ENCODE measurements at places on chromosomes 4 and X.

DNA sequence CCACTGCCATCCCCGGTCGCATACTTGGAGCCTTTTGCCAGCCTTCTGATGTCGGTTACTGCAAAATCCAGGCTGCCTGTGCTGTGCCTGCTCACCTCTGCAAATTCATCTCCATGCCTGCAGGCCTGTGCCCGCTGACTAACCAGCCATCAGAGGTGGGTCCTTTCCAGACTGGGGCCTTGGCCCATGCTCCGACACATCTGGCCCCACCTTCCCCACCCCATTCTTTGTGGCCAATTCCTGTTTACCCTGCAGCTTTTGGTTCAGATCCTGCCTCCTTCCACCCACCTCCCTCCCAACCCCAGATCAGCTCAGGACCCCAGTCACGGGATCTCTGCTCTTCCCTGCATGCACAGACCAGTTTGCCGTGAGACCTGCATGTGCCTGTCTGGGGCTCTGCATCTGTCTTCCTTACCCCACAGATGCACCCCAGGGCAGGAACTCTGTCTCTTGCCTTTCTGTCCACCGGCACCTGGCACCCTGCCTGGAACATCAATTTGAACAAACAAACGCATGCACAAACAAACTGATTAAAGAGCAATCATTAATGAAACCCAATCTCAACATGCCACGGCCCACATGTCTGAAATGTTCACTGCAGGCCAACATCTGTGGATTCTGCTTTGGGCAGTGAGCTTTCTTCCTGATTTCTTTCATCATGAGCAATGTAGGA is 112.8 kb upstream of the PSAPL1 start:
- no peak for DNase-seq

DNA sequence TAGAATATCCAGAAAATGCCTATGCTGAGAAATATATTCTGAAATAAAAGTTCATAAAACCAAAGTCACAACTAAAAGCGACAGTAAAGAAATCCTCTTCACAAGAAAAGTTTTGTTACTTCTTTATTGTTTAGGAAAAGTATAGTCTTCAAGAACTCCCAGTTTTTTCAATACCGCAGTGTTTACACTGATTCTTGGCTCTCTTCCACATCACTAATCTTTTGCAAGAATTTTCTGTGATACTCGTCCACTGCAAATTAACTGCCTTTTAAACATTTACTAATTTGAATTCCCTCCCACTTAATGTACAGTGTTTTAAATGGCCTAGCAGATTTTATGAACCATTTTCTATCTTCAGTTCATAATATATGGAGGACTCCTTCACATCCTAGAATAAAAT is 65.1 kb downstream of the HPGDS start:
- DNase-seq, result no peak

- no peak for DNase-seq
Measured at GRCh38 chrX:115912372-115912897, 258.1 kb upstream of the AGTR2 start.

- peak; percentile 52 for DNase-seq
Measured at GRCh38 chr4:145795521-145795920, 115.6 kb downstream of the C4orf51 start.

GRCh38 chr4:404006-404405 is 66.4 kb downstream of the ZNF141 start:
- DNase-seq, result no peak

DNA sequence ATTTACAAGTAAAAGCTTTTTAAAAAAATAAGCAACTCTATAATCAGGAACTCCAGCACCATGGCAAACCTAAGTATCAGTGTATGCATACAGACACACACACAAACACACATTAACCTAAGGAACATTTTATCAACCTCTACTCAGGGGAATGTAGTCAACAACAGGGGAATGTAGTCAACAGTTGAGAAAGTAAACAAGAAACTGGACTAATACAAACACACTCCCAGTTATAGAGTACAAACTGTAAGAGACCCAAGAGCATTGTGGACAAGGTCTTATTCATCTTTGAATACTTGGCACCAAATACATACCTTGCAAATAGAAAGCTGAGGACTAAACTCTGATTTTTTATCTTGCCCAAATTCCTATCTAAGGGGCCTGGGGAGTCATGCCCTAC is 36.2 kb downstream of the PAPSS1 start:
- DNase-seq, result no peak

GRCh38 chrX:71619193-71619592 is 882 bp upstream of the CXCR3 start:
- DNase-seq, result no peak

- DNase-seq, result no peak
Measured at GRCh38 chrX:139795196-139795595, 87.2 kb upstream of the MCF2 start.

- DNase-seq, result no peak
Measured at GRCh38 chr4:152220201-152220666, 315.7 kb downstream of the FBXW7 start.

DNA sequence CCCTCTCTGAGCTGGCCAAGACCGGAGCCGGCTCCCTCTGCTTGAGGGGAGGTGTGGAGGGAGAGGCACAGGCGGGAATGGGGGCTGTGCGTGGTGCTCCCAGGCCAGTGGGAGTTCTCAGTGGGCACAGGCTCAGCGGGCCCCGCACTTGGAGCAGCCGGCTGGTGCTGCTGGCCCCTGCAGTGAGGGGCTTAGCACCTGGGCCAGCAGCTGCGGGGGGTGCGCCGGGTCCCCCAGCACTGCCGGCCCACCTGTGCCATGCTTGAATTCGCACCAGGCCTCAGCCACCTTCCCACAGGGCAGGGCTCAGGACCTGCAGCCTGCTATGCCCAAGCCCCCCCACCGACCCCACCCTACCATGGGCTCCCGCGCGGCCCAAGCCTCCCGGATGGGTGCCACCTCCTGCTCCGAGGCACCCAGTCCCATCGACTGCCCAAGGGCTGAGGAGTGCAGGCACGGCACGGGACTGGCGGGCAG is 602.5 kb downstream of the KCTD8 start:
- no peak for DNase-seq

DNA sequence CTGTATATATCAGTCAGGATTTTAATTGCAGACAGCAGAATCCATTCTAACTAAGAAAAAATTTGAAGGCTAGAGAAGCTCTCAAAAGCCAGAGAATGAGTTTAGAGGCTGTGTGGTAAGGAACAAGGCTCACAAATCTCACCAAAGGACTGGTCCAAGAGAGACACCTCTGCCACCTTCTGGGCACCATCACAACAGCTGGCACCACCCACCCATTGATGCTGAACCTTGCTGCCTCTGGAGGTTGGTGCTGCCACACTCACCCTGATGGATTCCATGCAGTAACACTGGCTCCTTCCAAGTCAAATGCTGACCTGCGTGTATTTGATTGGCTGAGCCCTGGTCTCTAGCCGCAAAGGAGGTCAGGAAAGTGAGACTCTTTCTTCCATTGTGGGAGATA is 100.8 kb downstream of the BEND2 start:
- DNase-seq, result no peak

GRCh38 chr4:183411291-183411861 is 33.1 kb upstream of the CDKN2AIP start:
- DNase-seq, result no peak

GRCh38 chr4:39521253-39521919 is 5.9 kb downstream of the UGDH start:
- no peak for DNase-seq

GRCh38 chr4:172517391-172517790 is 651.2 kb upstream of the GALNT7 start:
- DNase-seq, result no peak

DNA sequence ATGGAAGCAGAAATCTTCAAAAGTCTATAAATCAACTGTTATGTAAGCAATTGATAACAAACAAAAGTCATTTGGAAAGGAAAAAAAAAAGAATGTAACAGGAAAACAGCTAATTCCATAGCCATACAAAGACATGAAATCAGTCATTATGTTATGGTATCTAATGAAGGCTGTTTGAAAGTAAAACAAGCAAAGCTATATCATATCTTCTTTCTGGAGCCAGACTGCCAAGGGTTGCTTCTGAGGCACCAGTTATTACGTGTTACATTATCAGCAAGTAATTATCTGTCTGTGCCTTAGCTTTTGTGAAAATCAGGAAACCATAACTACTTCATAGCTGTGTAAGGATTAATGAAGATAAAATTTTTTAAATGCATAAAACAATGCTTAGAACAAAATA is 480.2 kb downstream of the FAT4 start:
- no peak for DNase-seq

- DNase-seq, result no peak
Measured at GRCh38 chr4:48081196-48081595, 52.9 kb downstream of the TXK start.

GRCh38 chr4:121252224-121252806 is 88.2 kb upstream of the TNIP3 start:
- DNase-seq, result peak; percentile 60

DNA sequence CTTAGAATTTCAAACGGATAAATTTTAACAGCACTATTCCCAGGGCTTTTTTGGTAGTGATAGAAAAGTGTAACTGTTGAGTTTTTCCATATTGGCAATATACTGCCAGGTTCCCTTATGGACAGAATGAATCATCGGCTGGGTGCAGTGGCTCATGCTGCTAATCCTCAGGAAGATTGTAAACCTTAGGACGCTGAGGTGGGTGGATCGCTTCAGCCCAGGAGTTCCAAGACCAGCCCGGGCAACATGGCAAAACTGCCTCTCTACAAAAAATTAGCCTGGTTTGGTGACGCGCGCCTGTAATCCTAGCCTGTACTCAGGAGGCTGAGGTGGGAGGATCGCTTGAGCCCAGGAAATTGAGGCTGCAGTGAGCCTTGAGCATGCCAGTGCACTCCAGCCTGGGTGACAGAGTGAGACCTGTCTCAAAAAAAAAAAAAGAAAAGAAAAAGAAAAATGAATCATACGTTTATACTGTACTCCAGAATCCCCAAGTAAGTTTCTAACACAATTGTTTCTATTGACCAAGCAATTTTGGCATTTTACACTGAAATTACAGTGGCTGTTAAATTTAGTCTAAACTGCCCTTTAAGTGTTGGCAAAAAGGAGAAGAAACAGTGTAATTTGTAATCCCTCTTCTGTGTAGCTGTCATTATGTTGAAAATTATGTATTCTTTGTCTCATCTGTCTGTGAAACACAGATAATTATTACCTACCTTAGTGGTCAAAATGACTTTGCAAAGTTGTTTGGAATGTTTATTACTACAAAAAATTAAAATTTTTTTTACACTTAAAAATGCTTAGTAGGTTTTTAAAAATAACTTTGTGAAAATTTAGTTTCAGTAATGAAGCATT is 1.8 kb downstream of the SLC30A9 start:
- no peak for DNase-seq

DNA sequence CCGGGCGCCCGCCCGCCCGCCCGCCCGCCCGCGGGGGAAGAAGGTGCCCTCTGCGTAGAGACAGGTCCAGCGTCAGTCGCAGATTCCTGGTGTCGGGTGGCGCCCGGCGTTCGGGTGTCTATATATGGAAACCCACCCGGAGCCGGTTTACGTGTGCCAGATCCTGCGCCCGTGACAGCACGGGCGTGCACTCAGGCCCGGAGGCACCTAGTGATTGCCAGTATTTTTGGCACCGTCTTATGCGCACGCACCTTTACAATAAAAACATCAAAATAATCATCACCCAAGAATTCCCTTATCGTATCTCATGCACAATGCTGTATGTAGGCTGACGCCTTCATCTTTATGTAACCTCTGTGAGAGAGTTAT is 519 bp downstream of the SLC25A4 start:
- no peak for DNase-seq

Measured in CD14-positive monocyte (primary cell).